ENCODE measurements at places on chromosomes 12 and 14. TPM values are rescaled to one million over a fixed set of nuclear protein-coding genes. Genes with fewer than 3 reads are reported as not detected.

Gene MYO1H
- not detected for total RNA-seq

Gene JDP2
- 10.4 TPM for total RNA-seq

Gene SPTLC2
- 55.7 TPM for total RNA-seq

Gene CD4
- total RNA-seq, result not detected

Gene ITGB7
- total RNA-seq, result 0.49 TPM

Gene APOF
- not detected for total RNA-seq

Gene POTEM
- total RNA-seq, result not detected

Gene PLEKHG7
- not detected for total RNA-seq

Gene BATF
- 0.16 TPM for total RNA-seq

Gene FOXJ2
- 5.7 TPM for total RNA-seq

Gene NKX2-1
- total RNA-seq, result not detected

Gene MDGA2
- total RNA-seq, result not detected

Gene C1QL4
- total RNA-seq, result not detected

Gene ITPR2
- total RNA-seq, result 15.2 TPM

Gene C14orf119
- total RNA-seq, result 47.2 TPM

Gene PRIM1
- 7.8 TPM for total RNA-seq

Gene RNASE1
- total RNA-seq, result 99.4 TPM

Gene MGAT4C
- not detected for total RNA-seq

Gene SLC7A8
- not detected for total RNA-seq

Gene HOXC13
- not detected for total RNA-seq

Gene OR4E1
- total RNA-seq, result not detected

Gene RNASE3
- total RNA-seq, result not detected

Gene OVCH1
- not detected for total RNA-seq

Gene ETFBKMT
- total RNA-seq, result 2.8 TPM

Gene ITGA7
- 0.81 TPM for total RNA-seq

Gene IFI27L2
- 38.5 TPM for total RNA-seq

Gene FOXM1
- 8.9 TPM for total RNA-seq

Gene CD163L1
- 15.8 TPM for total RNA-seq

Gene MARK3
- total RNA-seq, result 42.6 TPM

Gene ETFRF1
- 6.5 TPM for total RNA-seq

Gene CCDC177
- not detected for total RNA-seq

Gene COX8C
- not detected for total RNA-seq

Gene RITA1
- 12.8 TPM for total RNA-seq

Gene PLA2G1B
- total RNA-seq, result not detected

Gene RIMKLB
- 41.6 TPM for total RNA-seq

Data from bladder microvascular endothelial cell (primary cell).